SHP77 treated with DMSO at 0.1 percent for 48 hours (cell line): ENCODE measurements at places on chromosomes 7 and 10.

DNA sequence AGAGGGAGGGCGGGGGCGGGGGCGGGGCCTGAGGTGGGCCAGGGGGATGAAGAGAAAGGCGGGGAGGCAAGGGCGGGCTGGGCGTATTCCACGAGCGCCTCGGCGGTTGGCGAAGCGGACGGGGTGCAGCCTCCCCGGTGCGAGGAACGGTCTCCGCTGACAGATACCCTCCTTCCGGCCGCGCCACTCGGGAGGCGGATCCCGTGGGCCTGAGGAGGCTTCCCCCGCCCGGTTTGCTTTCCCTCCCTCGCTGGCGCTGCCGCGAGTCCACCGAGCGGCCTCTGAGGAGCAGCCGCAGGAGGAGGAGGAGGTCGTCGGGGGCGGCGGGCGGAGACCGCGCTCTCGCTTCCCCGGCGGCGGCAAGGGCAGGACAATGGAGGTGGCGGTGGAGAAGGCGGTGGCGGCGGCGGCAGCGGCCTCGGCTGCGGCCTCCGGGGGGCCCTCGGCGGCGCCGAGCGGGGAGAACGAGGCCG, at the start of gene TRIM24:
Gene TRIM24 (plus strand): TSS at position 84 of the 473 bp plus-strand sequence. CDS start 290 bp downstream, at position 374.
- no peak for DNase-seq

DNA sequence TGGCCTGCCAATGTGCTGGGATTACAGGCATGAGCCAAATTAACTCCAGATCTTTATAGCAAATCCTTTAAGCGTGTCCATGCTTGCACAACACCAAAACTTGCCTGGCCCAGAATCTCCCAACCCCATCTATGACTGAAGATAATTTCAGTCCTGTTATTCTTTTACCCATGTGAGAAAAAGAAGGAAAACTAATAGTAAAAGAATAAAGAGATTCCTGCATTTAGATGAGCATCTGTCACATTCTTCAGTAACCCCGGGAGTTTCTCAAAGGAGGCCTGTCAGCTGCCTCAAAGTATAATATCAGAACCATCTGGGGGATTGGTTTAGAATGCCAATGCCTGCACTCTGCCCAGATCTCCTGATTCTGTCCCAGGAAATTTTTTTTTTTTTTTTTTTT, 158.1 kb upstream of the KMT2E start:
- DNase-seq, result no peak

DNA sequence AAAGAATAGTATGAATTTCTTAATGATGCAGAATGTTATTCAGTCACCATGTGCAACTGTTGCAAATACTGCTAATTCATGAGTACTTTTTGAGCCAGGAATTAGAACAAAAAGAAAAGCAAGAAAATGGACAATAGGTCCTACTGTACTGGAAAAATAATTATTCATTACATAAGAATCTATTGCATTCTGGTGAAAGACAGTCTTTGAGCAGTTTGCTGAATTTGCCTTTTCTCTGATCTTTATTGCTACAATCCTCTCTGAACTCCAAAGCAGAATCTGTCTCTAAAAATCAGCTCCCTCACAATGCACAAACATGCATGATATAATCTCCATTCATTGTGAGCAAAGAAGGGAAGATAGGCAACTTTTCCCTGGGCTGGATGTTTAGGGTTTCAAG, 12.8 kb downstream of the IFIT2 start:
- no peak for DNase-seq

DNA sequence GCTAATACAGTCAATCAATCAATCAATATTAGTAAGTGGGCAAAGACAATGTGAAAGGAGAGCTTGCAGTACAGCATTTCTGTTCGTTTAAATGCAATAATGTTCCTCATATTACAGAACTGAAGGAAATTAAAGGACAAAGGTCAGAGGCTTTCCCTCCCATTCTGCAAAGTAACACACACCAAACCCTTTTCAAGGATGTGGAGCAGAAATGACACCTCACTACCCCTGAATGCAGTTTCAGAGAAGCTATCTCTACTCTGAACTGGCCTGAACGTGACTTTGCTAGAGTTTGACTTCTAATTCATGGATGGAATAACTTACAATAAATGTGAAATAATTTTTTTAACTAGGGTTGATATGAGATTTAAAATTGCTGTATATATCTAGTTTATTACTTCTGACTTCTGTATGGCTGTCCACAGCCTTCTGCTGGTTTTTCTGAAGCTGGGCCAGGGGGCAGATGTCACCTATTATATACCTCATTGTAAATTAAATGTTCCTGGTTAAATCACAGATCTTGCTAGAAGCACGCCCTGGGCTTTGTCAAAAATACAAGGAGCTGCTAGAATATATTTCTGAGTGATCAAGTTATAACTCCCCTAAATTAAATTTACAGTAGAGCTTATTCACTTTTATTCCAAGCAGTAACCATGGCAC, 156.9 kb upstream of the C7orf33 start:
- DNase-seq, result no peak

DNA sequence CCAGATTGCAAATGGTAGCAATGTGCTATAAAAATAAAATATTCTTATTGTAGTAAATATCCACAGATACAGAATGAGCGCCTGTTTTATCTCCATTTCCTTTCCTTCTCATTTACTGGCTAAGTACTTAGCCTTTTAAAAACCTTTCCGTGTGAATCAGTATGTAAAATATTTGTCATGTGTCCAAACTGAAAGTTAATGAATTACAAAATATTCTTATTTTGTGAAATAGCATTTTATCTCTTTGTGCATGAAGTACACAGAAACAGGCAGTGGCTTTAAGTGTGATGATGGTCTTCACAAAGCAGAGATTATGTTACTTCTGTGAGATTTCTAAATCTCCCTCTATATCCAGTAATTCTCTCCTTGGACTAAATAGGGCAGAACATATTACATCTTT, 56.7 kb upstream of the KIAA1217 start:
- no peak for DNase-seq

DNA sequence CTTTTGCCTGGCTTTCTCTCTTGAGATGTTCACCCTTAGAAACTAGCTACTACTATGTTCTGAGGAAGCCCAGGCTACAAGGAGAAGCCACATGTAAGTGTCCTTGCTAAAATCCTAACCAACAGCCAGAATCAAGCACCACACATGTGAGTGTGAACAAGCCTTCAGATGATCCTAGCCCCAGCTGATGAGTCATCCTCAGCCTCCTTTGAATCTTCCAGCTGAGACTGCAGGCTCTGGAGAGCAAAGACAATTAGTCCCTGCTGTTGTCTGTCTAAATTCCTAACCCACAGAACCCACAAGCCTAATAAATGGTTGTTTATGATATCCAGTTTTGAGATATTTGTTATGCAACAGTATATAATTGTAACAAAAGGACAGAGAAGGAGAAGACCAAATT, 92.8 kb upstream of the TAC1 start:
- no peak for DNase-seq

- DNase-seq, result no peak
Measured at GRCh38 chr7:123798532-123799188, 46.3 kb upstream of the HYAL4 start.

- no peak for DNase-seq
Measured at GRCh38 chr7:73718905-73719805, at the start of gene STX1A. STX1A (minus strand) TSS chr7:73719669; CDS start chr7:73719631, 38 bp downstream.

GRCh38 chr10:80452640-80453039, 1.5 kb upstream of the TSPAN14 start:
- no peak for DNase-seq

DNA sequence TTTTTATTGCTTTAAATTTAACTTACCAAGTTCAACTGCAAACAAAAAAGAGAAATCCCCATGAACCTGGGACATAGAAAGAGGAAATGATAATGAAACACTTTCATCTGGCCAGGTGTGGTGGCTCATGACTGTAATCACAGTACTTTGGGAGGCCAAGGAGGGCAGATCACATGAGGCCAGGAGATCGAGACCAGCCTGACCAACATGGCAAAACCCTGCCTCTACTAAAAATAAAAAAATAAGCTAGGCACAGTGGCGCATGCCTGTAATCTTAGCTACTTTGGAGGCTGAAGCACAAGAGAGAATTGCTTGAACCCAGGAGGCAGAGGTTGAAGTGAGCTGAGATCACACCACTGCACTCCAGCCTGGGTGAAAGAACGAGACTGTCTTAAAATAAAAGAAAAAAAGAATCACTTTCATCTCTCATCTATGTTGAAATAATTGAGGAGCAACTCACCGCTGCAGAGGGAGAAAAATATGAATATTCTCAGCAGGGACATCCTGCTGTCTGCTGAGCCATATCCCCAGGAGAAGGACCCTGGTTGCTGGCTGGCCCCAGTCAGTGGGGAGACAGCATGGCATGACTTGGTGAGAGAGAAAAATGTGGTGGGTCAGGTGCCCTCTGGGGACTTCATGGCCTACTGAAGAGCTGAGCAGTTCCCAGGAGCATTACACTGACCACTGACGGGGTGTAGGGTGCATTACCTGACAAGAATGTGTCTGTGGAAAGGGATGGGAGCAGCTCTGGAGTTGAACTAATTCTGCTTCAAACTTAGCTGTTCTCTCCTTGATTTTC, 22.8 kb upstream of the TARP start:
- no peak for DNase-seq

DNA sequence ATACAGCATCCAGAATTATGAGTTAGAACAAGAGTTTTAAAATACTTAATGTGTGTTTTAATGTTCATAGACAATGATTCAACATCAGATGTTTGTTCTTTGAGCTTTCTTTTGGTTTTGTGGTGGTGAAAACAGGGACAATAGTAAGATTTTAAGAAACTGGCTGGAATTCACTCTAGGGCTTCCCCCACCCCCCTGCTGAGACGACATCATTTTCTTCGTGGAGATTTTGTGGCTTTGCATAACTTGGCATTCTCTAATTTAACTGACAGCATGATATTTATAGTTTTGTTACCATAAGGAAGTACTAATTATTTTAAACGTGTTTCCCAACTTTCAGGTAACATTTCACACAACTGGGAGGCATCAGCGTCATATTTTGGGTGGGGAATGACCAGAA, 184.1 kb downstream of the BICC1 start:
- DNase-seq, result no peak

DNA sequence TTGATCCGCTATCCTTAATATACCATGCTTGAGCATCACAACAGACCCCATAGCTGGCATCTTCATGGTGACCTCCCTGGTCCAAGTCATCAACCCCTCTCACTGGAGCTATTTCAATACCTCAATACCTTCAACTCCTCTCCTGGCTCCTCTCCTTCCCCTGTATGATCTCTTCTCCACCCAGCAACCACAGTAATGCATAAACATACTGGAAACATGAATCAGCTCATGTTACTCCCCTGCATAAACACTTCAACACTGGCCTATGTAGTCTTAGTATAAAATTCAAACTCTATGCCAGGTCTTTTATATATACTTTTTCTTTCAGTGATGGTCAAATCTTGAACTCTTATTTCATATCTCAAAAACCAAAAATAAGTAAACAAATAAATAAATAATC, 31.8 kb upstream of the TMEM273 start:
- no peak for DNase-seq

- DNase-seq, result no peak
Measured at GRCh38 chr7:67435894-67436535, 439.4 kb downstream of the TYW1 start.

- no peak for DNase-seq
Measured at GRCh38 chr10:114767986-114768821, 53.4 kb upstream of the FHIP2A start.

- no peak for DNase-seq
Measured at GRCh38 chr10:80535671-80536360, 1.9 kb upstream of the SH2D4B start.

DNA sequence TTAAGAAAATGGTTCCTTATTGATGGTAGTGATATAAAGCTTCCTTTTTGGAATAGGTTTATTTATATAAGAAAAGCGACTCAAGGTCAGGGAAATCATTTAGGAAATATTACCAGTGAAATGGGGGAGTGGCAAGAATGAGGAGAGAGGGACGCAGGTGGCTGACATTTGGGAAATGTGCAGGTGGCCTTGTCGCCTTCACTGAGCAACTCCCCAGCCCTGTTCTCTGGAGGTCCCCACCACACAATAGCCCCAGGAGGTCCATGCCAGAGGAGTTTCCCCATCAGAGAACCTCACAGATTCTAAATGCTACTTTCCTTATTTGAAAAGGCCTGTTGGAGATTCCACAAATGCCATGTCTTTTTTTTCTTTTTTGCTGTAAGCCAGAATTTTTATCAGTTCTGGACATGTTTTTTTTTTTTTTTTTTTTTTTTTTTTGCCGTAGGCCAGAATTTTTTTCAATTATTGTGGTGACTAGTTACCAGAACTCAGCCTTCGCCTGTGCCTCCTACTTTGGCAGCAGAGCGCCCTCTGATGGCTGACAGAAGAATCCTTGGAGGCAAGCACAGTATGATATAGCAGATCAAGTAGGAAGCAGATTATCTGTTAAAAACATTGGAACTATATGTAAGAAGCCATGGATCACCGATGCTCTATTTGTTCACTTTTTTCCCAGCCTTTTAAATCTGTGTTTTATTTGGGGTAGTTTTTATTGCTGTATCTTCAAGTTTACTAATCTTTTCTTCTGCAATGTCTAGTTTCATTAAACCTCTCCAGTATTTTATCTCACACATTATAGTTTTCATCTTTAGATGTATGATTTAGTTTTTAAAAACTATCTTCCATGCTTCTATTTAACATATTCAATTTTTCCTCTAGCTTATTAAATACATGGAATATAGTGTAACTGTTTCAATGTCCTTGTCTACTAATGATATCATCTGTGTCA, 18.6 kb downstream of the OPALIN start:
- peak; percentile 29 for DNase-seq

GRCh38 chr10:72174297-72174662, 41.5 kb upstream of the ANAPC16 start:
- DNase-seq, result no peak

- DNase-seq, result no peak
Measured at GRCh38 chr10:79354615-79355014, 7.3 kb downstream of the PPIF start.

GRCh38 chr10:29001801-29002200, 287.1 kb upstream of the LYZL1 start:
- DNase-seq, result no peak

DNA sequence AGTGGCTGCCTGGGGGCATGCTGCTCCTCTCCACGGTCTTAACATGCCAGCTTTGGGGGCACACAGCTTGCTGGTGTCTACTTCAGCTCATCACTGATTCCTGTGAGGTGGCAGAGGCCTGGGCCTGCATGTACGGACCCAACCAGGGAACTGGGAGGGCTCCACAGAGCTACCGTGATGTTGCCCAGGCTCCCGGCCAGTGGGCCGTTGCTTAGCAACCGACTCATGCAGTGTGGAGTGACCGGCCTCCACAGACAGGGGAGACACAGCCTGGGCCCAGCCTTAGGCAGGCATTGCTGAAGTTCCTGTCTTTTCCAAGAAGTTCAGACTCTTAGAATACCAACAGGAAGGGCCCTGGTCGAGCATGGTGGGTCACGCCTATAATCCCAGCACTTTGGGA, 25.8 kb upstream of the SH2B2 start:
- no peak for DNase-seq
